DMS53 (cell line): ENCODE measurements at places on chromosomes 11 and 22.

GRCh38 chr11:114762408-114762807 lies 84.1 kb downstream of the NXPE2 start:
- peak; percentile 76 for DNase-seq

DNA sequence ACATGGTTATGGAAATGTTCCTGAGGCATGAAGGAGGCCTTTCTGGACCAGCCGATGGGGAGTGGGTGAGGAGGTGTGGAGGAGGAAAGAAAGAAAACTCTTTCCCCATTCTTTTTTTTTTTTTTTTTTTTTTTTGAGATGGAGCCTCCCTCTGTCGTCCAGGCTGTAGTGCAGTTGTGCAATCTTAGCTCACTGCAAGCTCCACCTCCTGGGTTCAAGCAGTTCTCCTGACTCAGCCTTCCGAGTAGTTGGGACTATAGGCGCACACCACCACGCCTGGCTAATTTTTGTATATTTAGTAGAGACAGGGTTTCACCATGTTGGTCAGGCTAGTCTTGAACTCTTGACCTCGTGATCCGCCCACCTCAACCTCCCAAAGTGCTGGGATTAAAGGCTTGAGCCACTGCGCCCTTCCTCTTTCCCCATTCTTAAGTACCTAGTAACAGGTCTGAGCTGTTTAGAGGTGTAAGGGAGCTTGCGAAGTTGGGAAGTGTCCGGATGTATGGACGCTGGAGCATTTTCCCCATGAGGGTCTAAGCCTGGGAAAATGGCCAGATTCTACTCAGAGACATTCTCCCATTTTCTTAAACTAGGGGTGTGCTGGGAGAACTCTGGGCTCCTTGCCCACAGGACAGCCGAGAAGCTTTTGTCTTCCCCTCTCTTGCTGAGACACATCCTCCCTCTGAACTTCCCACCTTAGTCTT lies 135.8 kb downstream of the TEAD1 start:
- no peak for DNase-seq

DNA sequence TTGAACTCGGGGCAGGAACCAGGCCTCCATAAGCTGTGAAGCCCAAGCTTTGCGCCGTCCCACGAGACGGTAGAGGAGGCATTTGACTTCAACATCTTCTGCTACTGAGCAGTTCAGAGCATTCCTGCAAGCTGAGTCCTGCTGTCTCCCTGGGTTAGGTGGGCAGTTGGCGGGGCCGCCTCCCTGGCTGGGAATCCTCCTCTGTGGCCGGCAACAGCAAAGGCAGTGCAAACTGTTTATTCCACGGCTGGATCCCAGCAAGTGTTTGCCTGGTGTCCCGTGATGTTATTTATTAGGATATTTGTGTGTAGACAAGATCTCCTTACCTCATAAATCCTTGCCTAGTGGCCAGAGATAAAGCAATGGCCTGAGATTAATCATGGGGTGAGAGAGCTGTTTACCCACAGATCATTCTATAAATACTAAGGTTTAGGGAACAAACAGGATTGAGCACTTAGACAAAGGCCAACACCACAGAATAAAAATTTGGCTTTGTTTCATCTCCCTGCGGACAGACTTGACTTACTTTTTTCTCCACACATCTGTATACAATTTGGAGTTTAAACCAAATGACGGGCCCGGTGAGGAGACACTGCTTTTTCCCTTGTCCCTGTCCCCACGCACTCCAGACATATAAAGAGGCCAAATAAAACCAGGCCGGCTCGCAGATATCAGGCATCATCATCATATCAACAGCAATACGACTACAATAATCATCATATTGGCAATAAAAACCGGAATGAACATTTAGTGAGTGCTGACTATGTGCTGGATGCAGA lies 63.4 kb downstream of the NAT10 start:
- DNase-seq: no peak

DNA sequence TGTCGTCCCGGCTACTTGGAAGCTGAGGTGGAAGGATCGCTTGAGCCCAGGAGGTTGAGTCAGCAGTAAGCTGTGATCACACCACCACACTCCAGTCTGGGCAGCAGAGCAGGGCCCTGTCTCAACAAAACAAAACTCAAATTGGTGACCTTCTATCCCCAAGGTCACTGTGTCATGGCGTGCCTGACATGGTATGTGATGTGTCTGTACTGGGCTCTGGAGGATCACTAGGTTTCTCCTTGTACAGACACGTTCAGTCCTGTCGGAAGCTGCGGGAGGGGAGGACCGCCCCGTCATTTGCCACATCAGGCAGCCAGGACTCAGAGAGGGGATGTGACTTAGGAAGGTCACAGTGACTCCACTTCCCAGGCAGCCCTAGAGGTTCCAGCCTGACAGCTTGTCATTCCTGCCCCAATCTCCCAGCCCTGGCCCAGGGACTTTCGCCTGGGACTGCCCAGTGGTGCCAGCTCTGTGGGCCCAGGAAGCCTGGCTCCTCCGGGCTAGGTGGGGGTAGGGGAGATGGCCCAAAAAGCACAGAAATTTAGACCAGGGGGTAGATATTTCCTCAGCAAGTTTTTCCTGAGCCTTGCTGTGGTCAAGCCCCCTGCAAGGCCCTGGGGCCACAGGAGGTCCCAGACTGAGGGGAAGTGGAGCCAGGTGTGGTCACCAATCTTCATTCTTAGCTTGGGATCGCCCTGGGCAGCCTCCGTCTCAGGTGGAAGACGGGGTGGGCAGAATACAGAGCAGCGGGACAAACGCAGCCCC lies 53.2 kb downstream of the TRIOBP start:
- no peak for DNase-seq

- no peak for DNase-seq
Observed at GRCh38 chr22:49137206-49137840, 690.4 kb downstream of the BRD1 start.

- DNase-seq: peak; percentile 20
Observed at GRCh38 chr11:119624102-119624615, 104.8 kb downstream of the NECTIN1 start.

DNA sequence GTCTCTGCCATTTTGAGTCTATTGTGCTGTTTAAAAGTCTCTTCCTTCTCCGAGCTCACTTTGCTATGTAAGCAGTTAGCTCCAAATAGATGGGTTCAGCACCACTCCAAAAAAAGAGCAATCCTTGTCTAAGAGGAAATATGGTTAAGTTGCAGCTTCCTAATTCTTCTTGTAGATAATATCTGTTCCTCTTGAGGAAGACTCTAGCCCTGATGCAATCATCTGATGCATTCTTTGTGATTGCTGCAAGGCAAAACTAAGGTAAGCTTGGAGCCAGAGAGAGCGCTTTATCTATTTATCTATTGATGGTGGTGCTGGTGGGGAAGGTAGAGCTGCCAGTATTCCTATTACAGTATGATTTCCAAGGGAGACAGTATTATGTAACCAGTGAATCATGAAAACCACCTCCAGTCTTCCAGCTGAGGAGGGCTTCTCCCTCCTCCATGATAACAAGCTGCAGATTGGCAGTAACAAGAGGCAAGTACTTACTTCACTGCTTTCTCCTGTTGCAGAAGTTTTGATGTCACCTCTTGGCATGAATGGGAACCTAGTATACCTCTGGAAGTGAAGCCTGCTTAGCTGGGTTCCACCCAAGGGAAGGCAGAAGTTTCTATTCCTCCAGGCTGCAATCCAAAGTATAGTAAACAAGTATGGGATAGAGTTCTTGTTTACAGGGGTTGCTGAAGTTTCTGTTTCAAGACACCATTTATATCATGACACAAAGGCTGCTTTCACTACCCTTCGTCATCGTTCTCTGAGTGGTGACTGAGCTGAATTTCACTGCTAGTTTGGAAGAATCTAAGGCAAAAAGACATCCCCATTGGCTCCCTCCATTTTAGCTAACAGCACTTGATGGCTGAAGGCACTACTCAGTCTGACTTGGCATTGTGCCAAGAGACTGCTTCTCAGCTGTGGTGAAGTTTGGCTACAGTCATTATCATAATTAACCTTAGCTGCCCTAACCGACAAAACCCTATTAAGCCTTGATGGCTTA lies 49.7 kb downstream of the FDX1 start:
- peak; percentile 9 for DNase-seq

GRCh38 chr11:130801333-130802122 lies 114.8 kb downstream of the SNX19 start:
- no peak for DNase-seq

- DNase-seq: no peak
Observed at GRCh38 chr11:130945896-130946295, 29.6 kb upstream of the SNX19 start.

GRCh38 chr11:134531327-134532130 lies 119.5 kb upstream of the B3GAT1 start:
- DNase-seq: no peak

DNA sequence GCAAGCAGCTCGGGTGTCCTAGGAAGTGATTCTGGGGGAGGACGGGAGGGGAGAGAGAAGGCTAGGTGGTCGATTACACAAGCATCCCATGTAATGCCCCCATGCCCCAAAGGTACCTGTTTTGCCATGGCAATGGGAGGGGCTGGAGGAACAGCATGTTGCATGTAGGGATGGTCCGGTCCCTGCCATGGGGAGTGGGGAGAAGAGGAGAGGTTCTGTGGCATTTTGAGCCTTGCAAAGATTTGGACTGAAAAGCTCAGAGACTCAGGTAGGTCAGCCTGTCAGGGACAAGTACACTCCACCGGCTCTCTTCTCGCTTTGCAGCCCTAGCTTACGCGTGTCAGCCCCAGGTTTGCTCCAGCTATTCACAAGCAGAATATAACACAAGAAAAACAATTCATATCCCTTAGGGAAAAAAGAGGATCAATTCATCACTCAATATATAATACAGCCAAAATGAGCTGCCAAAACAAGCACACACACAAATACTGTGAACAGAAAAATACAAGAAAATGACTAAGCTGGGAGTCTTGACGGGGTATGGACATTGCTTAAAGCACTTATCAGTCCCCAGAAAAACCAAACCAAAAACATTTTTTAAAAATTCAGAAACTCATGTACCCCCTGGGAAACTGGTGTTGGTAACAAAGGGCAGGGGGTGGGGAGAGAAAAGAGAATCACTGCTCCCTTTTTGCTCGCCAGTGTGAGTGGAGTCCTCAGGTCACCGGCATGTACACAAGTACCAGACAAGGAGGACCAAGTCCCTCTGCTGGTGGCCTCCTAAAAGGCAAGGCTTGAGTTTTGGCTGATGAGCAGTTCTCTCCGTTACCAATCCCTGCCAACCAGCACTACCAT lies 21.6 kb downstream of the APOL5 start:
- no peak for DNase-seq

- no peak for DNase-seq
Observed at GRCh38 chr11:82757660-82758357, 24.1 kb upstream of the FAM181B start.

DNA sequence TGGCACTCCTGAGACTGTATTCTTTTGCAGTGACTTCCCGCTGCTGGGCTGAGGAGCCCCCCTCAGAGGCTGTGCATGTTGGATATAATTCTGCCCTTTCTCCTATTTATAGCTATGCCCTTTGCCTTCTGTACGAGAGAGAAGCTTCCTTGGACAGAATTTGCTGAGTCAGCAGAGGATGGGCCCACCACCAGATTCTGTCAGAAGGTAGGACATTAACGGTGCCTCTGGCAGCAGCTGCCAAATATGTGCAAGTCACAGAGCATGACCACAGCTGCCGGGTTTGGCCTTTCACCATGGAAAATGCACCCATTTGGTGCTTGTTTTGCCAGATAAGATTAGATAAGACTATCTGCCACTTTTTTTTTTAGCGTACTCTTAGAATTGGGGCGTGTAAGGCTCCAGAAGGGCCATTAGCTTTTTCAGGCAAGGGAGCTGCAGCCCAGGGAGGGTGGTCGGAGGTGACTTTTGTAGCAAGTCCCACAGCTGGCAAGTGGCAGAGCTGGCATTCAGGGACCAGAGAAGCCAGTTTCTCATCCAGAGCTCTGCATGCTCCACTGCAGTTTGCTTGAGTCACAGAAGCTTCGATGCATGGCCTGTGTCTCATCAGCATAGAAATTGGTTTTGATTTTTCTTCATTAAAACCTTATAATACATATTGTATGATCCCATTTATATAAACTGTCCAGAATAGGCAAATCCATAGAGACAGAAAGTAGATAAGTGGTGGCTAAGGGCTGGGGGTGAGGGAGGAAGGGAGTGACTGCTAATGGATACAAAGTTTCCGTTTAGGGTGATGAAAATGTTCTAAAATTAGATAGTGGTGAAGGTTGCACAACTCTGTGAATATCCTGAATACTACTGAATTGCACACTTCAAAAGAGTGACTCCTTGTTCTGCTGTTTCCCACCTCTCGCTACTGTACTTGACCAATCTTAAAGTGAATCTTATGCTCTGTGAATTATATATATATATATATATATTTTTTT lies 15.8 kb downstream of the UPB1 start:
- DNase-seq: no peak

DNA sequence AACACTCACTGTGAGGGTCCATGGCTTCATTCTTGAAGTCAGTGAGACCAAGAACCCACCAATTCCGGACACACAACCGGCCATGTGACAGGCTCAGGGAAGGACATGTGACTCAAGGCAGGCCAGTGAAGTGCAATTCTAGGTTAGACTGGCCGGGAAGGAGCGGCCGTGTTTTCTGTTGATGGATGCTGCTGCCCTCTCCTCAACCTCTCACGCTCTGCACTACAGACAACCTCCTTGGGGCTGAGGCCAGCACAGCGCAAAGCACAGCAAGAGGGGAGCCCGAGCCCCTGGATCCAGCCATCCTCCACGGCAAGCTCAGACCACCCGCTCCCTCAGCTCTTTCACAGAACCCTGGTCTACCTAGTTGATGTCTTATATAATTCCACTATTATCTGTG lies 2.8 kb downstream of the NUDT8 start:
- no peak for DNase-seq

DNA sequence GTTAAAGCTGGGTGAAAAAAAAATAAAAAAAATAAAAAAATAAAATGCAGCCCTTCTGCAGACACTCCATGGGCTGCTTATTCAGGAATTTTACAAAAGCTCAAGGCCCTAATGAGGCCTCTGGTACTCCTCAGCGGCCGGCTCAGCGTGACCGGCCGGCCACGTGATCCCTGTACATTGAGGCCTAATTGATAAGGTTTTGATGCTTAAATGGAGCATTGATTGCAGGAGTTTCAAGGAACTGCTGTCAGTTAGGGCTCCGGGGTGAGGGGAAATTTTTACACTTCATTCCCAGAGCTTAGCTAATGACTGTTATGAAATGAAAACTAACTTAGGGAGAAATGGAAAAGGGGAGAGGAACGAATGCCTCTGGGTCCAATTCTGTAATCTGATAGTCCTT lies 368.8 kb upstream of the KIRREL3 start:
- no peak for DNase-seq

DNA sequence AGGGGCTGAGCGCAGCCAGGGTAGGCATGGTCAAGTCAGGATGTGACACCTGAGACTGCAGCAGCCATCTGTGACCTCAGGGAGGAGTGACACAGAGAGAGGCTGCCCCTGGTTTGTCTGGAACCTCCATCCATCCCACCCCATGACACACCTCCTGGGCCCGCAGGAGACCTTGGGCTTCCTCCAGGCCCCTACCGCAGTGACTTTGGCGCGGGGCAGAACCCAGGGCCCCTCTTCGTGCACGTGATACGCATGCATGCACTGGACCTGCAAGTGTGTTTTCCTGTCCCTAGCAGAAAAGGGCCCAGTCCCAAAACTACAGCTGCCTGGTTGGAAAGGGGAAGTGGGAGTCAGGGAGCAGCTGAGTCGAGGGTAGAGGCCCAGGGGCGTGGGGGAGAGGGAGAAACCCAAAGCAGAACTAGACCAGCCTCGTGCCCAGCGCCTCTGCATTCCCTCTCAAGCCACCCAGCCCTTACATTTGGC lies 7.9 kb upstream of the CYTH4 start:
- no peak for DNase-seq

GRCh38 chr22:23034621-23035556 lies 35.4 kb upstream of the GNAZ start:
- DNase-seq: no peak
